Activated CD4-positive, alpha-beta memory T cell treated with anti-CD3 and anti-CD28 coated beads, Interleukin-2, amount 10 ng/mL, durations not matched to agents 7 days and 5 days (primary cell): ENCODE measurements at places on chromosomes 1 and 21. TPM values are rescaled to one million over a fixed set of nuclear protein-coding genes. Genes with fewer than 3 reads are reported as not detected.

TRIM58 gene
- 0.73 TPM for total RNA-seq

GRCh38 chr1:111852261-111852721, 96.6 kb downstream of the DDX20 start:
- H3K4me3 ChIP-seq, result no peak overlapping the region
- no peak overlapping the region for H3K27ac ChIP-seq
- peaks cover 25% of the 10 kb centered on the region for H3K27me3 ChIP-seq
- DNase-seq, result no peak

DNA sequence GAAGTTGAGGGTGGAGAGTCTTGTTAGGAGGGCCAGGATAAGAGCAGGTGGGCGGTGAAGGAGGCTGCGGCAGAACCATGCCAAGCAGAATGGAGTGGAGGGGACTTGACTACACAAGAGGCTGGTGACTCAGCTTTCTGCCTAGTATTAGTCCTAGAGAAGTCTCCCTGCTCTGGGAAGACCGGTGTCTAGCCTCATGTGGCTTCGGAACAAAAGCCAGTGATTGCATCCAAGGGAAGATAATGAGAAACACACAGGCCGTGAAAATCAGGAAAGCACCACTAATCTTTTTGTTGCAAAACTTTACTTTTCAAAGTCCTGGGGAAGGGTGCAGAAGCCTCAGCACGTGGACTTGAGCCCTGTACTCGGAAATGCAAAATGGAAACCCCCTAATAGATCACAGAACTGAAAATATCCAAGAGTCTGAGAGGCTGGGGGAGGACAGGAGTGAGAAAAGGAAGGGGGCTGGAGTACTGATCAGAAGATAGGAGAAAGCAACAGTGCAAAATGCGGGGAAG, 31.4 kb downstream of the DDR2 start:
- H3K4me1 ChIP-seq, result no peaks in the 10 kb centered on the region
- peaks cover 8% of the 10 kb centered on the region for H3K27me3 ChIP-seq
- DNase-seq, result no peak
- no peak overlapping the region for H3K27ac ChIP-seq

DNA sequence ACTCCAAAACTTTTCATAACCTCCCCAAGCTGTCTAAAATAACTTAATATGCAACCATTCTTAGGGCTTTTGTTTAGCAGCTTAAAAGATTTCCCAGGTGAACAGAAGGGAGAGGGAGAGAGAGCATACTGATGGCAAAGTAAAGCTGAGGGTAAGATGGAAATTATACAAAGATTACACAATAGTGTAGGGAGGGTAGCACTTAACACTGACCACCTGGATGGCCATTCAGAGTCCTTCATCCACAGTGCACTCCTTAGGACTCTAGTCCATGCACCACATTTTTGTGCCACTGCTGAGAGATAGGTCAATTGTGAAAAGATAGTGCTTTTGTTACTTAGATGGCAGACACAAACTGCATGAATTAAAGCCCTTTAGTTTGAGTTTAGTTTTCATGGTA, 574.6 kb downstream of the LMO4 start:
- H3K36me3 ChIP-seq, result no peaks in the 10 kb centered on the region
- H3K4me1 ChIP-seq, result no peaks in the 10 kb centered on the region
- peaks cover 2% of the 10 kb centered on the region for H3K27me3 ChIP-seq
- no peak for DNase-seq
- no peak overlapping the region for H3K4me3 ChIP-seq

GRCh38 chr1:173266841-173267240, 59.7 kb upstream of the TNFSF4 start:
- H3K4me3 ChIP-seq, result no peak overlapping the region
- no peaks in the 10 kb centered on the region for H3K36me3 ChIP-seq
- H3K4me1 ChIP-seq, result no peaks in the 10 kb centered on the region
- H3K27ac ChIP-seq, result no peak overlapping the region
- DNase-seq, result no peak

ADORA3 gene
- 0.18 TPM for total RNA-seq

DNA sequence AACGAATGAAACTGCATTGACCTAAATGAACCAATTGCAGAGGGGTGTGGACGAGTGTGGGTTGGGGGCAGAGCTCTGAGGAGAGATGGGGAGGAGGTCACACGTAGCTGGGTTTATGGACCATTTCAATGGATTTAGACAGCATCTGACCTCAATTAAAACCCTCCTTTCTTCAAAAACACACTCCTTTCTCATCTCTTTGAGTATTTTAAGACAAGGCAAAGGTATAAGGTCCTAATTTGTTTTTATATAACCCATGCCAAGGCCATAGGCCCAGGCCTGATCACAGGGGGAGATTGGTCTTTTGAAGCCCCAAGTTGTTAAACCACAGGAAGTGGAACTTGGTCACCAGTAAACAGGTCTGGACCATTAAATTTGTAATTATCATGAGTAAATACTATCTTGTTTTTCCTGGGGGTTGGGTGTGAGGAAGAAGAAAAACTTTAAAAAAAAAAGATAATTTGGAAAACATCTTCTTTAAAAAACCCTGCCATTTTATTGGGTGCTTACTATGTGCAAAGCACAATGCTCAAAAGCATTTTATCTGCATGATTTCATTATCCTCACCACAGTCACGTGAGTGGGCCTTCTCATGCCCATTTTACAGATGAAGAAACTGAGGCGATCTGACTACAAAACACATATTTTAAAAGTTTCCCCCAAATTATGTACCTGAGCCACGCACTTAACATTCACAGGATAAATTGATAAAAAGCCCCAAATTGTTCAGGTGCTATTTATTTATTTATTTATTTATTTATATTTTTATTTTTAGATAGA, 8.9 kb upstream of the INAVA start:
- no peak for DNase-seq
- H3K27ac ChIP-seq, result no peak overlapping the region
- no peaks in the 10 kb centered on the region for H3K36me3 ChIP-seq
- H3K4me3 ChIP-seq, result no peak overlapping the region
- peaks cover 37% of the 10 kb centered on the region for H3K27me3 ChIP-seq
- peaks cover 51% of the 10 kb centered on the region for H3K4me1 ChIP-seq

PDPN gene
- total RNA-seq, result not detected

GRCh38 chr21:40686526-40686925, 160.4 kb downstream of the DSCAM start:
- H3K36me3 ChIP-seq, result no peaks in the 10 kb centered on the region
- DNase-seq, result no peak
- H3K4me3 ChIP-seq, result no peak overlapping the region
- H3K4me1 ChIP-seq, result no peaks in the 10 kb centered on the region
- no peaks in the 10 kb centered on the region for H3K27me3 ChIP-seq
- H3K27ac ChIP-seq, result no peak overlapping the region

DNA sequence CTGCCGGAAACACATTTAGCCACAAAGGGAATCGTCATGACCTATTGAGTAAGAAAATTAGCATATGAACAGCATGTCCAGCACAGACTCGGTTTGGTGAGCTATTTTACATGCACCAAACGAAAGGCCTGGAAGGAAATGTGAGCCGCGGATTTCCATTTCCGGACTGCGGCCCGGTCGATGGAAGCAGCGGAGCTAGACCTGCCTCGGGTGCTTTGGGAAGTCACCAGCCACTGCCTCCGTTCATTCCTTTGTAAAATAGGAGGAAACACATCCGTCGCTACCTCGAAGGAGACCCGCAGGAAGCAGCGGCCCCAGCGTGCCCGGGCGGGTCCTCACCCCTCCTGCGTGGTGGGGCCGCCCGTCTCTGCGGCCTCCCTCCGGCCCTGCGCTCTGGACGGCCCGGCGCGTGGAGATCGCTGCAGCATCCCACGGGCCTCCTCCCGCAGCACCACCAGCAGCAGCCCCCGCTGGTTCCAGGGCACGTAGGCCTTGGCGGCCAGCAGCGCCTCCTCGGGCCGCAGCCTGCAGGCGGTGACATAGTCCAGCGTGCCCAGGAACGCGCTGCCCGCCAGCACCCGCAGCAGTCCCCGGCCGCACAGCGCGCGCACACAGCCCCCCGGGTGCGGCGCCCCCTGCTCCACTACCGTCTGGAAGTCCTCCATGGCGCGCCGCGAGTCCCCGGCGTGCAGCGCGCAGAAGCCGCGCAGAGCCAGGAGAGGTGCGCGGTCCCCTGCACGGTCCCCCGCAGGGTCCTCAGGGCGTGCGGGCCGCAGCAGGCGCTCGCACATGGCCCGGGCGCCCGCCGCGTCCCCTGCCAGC, 12.1 kb downstream of the TTC34 start:
- peaks cover 5% of the 10 kb centered on the region for H3K4me1 ChIP-seq
- H3K36me3 ChIP-seq, result no peaks in the 10 kb centered on the region
- H3K27ac ChIP-seq, result no peak overlapping the region
- H3K27me3 ChIP-seq, result peaks cover 22% of the 10 kb centered on the region
- no peak overlapping the region for H3K4me3 ChIP-seq
- DNase-seq, result no peak

HSPA6 gene
- total RNA-seq, result 1.2 TPM

- H3K4me1 ChIP-seq, result no peaks in the 10 kb centered on the region
- peaks cover 5% of the 10 kb centered on the region for H3K27me3 ChIP-seq
- no peaks in the 10 kb centered on the region for H3K36me3 ChIP-seq
- no peak overlapping the region for H3K27ac ChIP-seq
Observed at GRCh38 chr1:200794506-200795065, 55.9 kb downstream of the CAMSAP2 start.
